ENCODE measurements at places on chromosomes 1 and 21. TPM values are rescaled to one million over a fixed set of nuclear protein-coding genes. Genes with fewer than 3 reads are reported as not detected.

Gene CYP4A22
- total RNA-seq = not detected

Gene TESK2
- total RNA-seq = 0.77 TPM

Gene UBE2U
- total RNA-seq = not detected

Gene LCE1A
- total RNA-seq = not detected

Gene LCE2A
- 2.2 TPM for total RNA-seq

Gene PERM1
- not detected for total RNA-seq

Gene PCP4
- not detected for total RNA-seq

Gene SLC6A9
- 2.3 TPM for total RNA-seq

Gene CKS1B
- 224 TPM for total RNA-seq

Gene RHD
- total RNA-seq = not detected

Gene SELE
- total RNA-seq = not detected

Gene PRAMEF7
- total RNA-seq = not detected

Gene FAM110D
- total RNA-seq = under 0.01 TPM

Gene CAPN9
- not detected for total RNA-seq

Gene SH2D1B
- total RNA-seq = not detected

Gene TAL1
- total RNA-seq = not detected

Gene KRTAP11-1
- not detected for total RNA-seq

Gene KRTAP13-2
- not detected for total RNA-seq

Gene OLIG1
- total RNA-seq = not detected

Gene TMPRSS15
- total RNA-seq = not detected

Gene CRNN
- total RNA-seq = not detected

Gene CD1D
- 0.25 TPM for total RNA-seq

Gene TBX19
- total RNA-seq = 0.33 TPM

Gene FCRL1
- total RNA-seq = not detected

Gene ANKRD65
- total RNA-seq = 0.87 TPM

Gene LIPI
- not detected for total RNA-seq

Gene RAB3B
- 24.7 TPM for total RNA-seq

Gene WNT3A
- not detected for total RNA-seq

Gene DNASE2B
- total RNA-seq = not detected

Gene KLHDC7A
- not detected for total RNA-seq

Gene EIF2D
- 51.2 TPM for total RNA-seq

Gene KIF26B
- total RNA-seq = 24.1 TPM

Gene TGFB2
- 4.5 TPM for total RNA-seq

Gene OR2T33
- not detected for total RNA-seq

Gene TNN
- under 0.01 TPM for total RNA-seq

Gene OR2M7
- total RNA-seq = not detected

Gene SIPA1L2
- total RNA-seq = 0.44 TPM

Gene S100A14
- not detected for total RNA-seq

Gene OR10R2
- not detected for total RNA-seq

Gene CFHR2
- not detected for total RNA-seq

Gene IFI16
- total RNA-seq = 93.3 TPM

Gene AMY1B
- total RNA-seq = not detected

Gene PIK3R3
- 3.9 TPM for total RNA-seq

Gene C2CD2
- total RNA-seq = 34.4 TPM

Gene RNU1-3
- total RNA-seq = under 0.01 TPM

Gene PPFIA4
- total RNA-seq = 10.1 TPM

Measured in uterine smooth muscle cell (primary cell).